ENCODE measurements at places on chromosomes 12 and 14. TPM values are rescaled to one million over a fixed set of nuclear protein-coding genes. Genes with fewer than 3 reads are reported as not detected.

Gene CMTM5
- polyA plus RNA-seq, result 1.6 TPM

Gene NINJ2
- 3.2 TPM for polyA plus RNA-seq

Gene LRTM2
- 0.31 TPM for polyA plus RNA-seq

Gene PABPN1
- polyA plus RNA-seq, result 112 TPM

Gene RIMKLB
- 78.9 TPM for polyA plus RNA-seq

Gene NGB
- polyA plus RNA-seq, result not detected

Gene L2HGDH
- 6.7 TPM for polyA plus RNA-seq

Gene PEX5
- 38.2 TPM for polyA plus RNA-seq

Gene SLC17A8
- polyA plus RNA-seq, result 0.19 TPM

Gene AKAP5
- 0.45 TPM for polyA plus RNA-seq

Gene NFE2
- 1.7 TPM for polyA plus RNA-seq

Gene LHX5
- polyA plus RNA-seq, result not detected

Gene DEGS2
- polyA plus RNA-seq, result 0.63 TPM

Gene SLC5A8
- polyA plus RNA-seq, result not detected

Gene BAZ1A
- polyA plus RNA-seq, result 20.3 TPM

Gene PHLDA1
- polyA plus RNA-seq, result 20.3 TPM

Gene RASAL1
- polyA plus RNA-seq, result 0.08 TPM

Gene KRT8
- 2.1 TPM for polyA plus RNA-seq

Gene TAS2R20
- polyA plus RNA-seq, result 1.3 TPM

Gene ZNF385A
- polyA plus RNA-seq, result 17.3 TPM

Gene HOXC11
- polyA plus RNA-seq, result 7.1 TPM

Gene ACRBP
- polyA plus RNA-seq, result 2.9 TPM

Gene TMEM30B
- 1.1 TPM for polyA plus RNA-seq

Gene ADAM21
- 0.40 TPM for polyA plus RNA-seq

Gene IL23A
- 0.52 TPM for polyA plus RNA-seq

Gene KLHDC2
- 73.5 TPM for polyA plus RNA-seq

Gene KRT73
- not detected for polyA plus RNA-seq

Gene SLC38A6
- polyA plus RNA-seq, result 17.4 TPM

Gene FAM181A
- polyA plus RNA-seq, result not detected

Gene SCN8A
- polyA plus RNA-seq, result 0.25 TPM

Gene NABP2
- 17.4 TPM for polyA plus RNA-seq

Gene TOMM20L
- 1.8 TPM for polyA plus RNA-seq

Gene LTB4R2
- polyA plus RNA-seq, result 4.1 TPM

Gene LRRK2
- 3.8 TPM for polyA plus RNA-seq

Gene MAX
- polyA plus RNA-seq, result 37.1 TPM

Gene GPR135
- 3.9 TPM for polyA plus RNA-seq

Gene ALX1
- polyA plus RNA-seq, result not detected

Gene TSPAN11
- polyA plus RNA-seq, result 5.9 TPM

Gene ALG10B
- 6.2 TPM for polyA plus RNA-seq

Gene TGM1
- 2.1 TPM for polyA plus RNA-seq

Gene SLC6A15
- 2.9 TPM for polyA plus RNA-seq

Gene BICDL1
- polyA plus RNA-seq, result 3.6 TPM

Gene HOXC5
- 1.8 TPM for polyA plus RNA-seq

Gene BTBD6
- 45.3 TPM for polyA plus RNA-seq

Gene RIN3
- 16.7 TPM for polyA plus RNA-seq

Gene AQP5
- 0.22 TPM for polyA plus RNA-seq

Gene AKAP3
- polyA plus RNA-seq, result 1.0 TPM

Gene PZP
- polyA plus RNA-seq, result 0.52 TPM

Gene SERPINA1
- 0.61 TPM for polyA plus RNA-seq

Gene FBLN5
- polyA plus RNA-seq, result 53.0 TPM
